ENCODE measurements at places on chromosomes 13 and 19.

DNA sequence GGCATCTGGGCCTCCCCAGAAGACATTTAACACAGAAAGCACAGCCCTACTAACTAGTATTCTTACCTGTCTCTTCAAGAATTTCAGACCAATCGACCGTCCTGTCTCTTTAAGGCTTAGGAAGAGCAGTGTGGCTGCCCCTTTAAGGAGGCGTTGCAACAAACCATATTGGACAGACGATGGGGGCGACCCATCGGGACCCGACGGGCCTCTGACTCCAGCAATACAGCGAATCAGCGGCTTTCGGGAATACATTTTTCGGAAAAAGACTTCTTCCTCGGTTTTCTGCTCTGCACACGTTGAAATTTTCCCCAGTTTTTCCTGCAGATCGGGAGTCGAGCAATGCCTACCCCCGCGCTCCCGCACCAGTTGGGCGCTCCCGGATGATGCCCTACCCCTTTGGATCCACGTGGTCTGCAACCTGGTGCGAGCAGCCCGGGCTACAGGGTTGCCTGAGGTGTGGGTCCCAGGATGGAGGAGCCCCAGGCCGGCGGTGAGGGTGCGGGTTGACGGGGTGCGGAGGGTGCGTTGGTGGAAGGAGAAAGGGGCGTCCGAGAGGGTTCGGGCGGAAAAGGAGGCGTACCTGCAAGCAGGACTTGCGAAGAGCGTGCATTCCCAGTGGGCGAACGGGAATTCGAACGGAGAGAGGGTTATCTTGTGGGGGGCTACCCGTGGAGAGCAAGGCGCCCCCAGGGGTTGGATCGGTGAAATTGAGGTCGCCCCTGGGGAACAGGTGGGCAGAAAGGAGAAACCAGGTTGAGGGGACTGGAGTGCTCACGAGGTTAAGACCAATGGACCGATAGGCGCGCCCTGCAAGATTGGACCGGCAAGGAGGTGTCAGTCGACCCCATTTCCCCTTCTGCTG is at the start of gene POLR1G:
TSS of gene POLR1G (plus strand) at position 419 of the 865 bp plus-strand sequence. CDS start at position 472, 53 bp downstream.
- peak; percentile 82 for DNase-seq

DNA sequence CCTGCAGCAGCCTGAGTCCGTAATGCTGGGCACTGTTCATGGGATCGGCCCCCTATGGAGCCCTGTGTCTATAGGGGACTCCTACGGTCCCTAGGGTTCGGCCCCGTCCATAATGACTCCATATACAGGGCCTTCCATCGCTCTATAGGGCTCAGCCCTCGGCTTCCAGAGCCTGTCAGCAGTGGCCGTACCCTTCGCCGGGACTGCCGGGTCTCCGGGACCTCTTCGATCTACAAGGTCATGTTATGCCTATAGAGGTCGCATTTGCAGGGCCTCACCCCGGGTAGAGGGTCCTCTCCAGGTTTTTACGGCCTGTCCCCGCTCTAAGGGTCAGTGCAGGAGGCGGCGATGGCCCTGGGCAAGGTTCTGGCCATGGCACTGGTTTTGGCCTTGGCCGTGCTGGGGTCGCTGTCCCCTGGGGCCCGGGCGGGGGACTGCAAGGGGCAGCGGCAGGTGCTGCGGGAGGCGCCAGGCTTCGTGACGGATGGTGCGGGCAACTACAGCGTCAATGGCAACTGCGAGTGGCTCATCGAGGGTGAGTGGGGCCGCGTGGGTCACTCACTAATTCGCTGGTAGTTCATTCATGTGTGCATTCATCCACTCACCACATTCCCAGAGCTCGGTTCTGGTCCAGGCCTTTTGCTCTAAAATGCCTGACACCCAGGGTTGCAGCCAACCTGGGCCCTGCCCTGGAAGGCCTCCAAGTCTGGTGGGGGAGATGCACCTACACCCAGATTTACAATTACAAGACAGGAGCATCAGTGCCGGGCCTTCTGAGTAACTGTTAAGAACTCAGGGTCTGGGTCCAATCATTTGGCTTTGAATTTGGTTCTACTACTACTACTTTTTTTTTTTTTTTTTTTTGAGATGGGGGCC is 699 bp downstream of the MEGF8 start:
- no peak for DNase-seq

DNA sequence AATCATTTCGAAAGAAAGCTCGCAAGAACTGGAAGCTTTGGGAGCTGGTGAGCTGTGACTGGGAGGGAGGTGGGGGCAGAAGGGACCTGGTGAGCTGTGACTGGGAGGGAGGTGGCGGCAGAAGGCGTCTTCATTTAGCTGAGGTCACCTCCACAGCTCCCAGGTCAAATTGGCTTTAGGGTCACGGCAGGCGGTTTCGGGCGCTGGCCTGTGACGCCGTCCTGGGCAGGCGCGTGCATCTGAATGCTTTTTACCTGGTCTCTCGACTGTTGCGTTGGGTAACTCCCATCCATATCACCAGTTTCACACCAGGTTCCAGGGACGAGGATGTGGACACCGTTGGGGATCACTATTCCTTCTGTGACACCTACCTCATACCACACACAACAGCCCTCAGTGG is 29.2 kb downstream of the C2CD4C start:
- DNase-seq: no peak

DNA sequence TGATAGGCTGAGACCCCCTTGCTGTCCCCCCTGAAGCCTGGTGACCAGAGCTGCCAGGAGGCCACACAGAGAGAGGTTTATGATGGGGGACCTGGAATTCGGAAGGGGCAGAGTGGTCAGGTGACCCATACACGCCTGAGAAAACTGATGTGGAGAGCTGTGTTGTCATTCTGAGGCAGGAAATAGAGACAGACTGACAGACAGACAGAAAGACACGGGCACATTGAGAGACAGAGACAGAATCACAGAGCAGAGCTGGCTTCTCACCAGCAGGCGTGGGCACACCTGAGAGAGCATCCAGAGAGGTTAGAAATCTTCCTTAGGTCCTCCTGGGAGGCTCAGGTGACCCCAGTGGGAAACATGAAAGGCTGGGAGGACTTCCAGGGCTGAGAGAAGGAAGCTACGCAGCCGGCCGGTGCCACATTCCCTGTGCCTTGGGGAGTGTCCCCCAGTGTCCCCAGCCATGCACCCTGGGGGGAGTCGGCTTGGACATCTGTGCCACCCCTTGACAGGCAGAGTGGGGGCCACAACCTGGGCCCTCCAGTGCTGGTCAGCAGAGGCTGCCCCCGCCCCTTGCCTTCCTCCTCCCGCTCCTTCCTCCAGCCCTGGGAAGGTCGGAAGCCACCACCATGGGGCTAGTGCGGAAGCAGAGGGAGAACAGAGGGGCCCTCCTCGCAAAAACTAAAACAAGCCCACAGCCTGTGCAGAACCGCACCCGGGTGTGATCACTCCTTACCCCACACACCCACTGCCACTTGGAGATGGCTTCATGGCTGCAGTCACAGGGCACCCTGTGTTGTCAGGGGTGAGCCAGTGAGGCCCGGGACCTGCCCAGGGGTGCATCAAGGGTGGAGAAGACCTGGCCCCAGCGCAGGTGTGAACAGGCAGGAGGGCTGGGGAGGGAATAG is 2.2 kb downstream of the FFAR1 start:
- DNase-seq: peak; percentile 37

- DNase-seq: no peak
Observed at GRCh38 chr19:34853369-34853768, 73.3 kb upstream of the ZNF30 start.

DNA sequence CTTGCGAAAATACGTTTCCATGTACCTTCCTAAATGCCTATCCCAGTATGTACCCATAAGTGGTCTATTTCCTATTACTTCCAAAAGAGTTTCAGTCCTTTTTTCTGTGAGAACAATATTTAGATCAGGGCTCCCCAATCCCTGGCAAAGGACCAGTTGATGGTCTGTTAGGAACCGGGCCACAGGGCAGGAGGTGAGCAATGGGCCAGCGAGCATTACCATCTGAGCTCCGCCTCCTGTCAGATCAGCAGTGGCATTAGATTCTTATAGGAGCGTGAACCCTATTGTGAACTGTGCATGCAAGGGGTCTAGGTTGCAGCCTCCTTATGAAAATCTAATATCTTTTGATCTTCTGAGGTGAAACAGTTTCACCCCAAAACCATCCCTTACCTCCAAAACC is 859.1 kb downstream of the SLITRK6 start:
- no peak for DNase-seq

- no peak for DNase-seq
Observed at GRCh38 chr13:51688937-51689662, 104.8 kb downstream of the WDFY2 start.

DNA sequence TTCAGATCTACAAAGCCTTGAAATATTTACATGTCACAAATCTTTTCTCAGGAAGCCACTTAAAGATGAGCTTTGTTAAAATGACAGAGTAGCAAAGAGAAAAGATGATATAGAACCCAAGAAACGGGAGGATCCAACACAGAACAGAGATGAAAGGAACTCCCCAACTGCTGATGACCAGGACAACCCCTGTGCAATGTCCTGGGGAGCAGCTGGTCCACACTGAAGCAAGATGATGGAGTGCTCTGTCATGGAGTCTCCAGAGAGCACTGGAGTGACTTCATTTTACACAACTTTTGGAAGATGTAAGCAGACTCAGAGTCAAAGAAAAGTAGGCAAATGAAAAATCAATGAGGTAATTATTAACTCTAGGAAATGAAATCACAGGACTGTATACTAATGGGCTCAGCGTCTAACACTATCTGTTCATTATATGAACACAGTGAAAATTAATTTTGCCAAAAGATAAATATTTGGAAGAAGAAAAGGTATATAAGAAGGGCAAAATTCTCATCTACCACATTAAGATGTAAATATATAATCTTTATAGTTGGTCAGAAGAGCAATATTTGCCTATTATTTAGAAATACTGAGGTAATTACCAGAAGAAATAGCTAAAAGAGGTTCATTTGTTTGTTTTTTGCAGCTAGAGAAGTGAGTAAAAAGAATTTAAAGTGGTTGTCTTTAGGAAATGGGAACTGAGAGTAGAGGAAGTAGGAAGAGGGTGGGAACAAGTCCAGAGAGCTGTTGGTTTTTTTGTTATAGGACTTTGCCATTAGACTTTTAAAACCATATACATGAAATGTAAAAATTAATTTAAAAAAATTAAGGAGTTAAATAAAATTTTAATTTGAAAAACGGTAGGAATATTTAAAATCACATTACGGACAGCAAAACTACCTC is 30.5 kb downstream of the MTRF1 start:
- DNase-seq: no peak

GRCh38 chr13:110832531-110832930 is 82.3 kb downstream of the ANKRD10 start:
- DNase-seq: no peak

DNA sequence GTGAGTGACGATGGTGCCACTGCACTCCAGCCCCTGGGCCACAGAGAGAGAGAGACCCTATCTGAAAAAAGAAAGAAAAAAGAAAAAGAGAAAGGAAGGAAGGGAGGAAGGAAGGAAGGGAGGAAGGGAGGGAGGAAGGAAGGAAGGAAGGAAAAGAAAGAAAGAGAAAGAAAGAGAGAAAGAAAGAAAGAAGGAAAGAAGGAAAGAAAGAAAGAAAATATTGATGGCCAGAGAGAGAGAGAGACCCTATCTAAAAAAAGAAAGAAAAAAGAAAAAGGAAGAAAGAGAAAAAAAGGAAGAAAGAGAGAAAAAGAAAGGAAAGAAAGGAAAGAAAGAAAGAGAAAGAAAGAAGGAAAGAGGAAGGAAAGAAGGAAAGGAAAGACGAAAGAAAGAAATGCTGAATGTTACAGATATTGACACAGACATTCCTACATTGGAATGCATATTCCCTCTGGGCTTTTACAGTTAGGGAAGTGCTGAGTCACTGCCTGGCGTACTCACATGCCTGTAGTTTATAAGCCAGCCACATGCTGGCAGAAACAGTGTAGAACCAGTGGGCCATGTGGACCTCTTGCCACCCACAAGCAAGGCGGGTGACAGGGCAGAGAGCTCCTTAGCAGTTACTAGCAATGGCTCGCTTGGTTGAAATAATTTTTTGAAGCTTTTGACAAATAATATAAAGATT is 34.6 kb upstream of the SLC46A3 start:
- peak; percentile 63 for DNase-seq

- DNase-seq: no peak
Observed at GRCh38 chr13:64397701-64398100, 2832.4 kb downstream of the PCDH9 start.

- no peak for DNase-seq
Observed at GRCh38 chr13:95955255-95955654, 97.9 kb downstream of the UGGT2 start.

GRCh38 chr19:12783291-12783848 is 7.9 kb upstream of the JUNB start:
- no peak for DNase-seq

- no peak for DNase-seq
Observed at GRCh38 chr13:73142071-73142470, 83.3 kb downstream of the KLF5 start.

GRCh38 chr13:27483421-27483820 is 33.1 kb upstream of the MTIF3 start:
- no peak for DNase-seq

DNA sequence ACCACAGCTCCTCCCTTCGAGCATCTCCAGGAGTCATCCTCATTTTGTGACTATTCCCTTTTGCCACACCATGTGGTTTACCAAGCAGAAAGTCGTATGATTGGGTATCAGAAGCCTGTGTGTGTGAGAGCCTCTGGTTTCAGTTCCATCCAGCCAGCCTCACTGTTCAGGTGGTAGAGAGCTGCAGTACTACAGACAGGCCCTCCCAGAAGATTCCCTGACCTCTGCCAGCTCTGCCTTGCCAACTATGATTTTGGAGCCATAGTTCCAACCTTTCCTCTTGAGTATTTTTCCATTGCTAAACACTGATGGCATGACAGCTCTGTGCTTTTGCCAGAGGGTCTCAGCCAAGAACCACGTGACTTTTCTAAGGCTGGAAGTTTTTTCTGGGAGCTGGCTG is 82.5 kb downstream of the DHRS12 start:
- DNase-seq: no peak

DNA sequence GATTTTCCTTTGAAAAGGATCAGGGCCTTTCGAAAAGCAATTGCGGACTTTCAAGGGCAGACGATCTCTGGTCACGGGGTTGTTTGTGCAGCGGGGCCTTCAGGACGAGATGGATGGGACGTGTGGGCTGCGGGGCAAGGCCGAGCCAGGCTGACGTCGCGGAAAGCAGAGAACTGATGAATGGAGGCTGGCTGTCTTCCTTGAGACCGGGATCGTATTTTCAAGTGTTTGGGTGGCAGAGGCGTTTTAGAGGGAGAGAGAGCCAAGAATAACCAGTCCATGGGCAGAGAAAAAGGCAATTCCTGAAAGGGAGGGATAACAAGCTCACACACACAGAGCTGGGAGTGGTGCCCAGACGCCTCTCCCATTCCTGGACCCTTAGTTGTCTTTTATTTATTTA is 138.9 kb upstream of the USP29 start:
- DNase-seq: no peak

- no peak for DNase-seq
Observed at GRCh38 chr13:54210397-54211049, 1181.9 kb downstream of the OLFM4 start.
